Activated CD4-positive, alpha-beta T cell treated with anti-CD3 and anti-CD28 coated beads, Interleukin-2, Interleukin-6, amounts not matched to agents 100 ng/mL and 50 ng/mL, durations not matched to agents 16 hours and 8 hours (primary cell): ENCODE measurements at places on chromosomes 12 and 14.

DNA sequence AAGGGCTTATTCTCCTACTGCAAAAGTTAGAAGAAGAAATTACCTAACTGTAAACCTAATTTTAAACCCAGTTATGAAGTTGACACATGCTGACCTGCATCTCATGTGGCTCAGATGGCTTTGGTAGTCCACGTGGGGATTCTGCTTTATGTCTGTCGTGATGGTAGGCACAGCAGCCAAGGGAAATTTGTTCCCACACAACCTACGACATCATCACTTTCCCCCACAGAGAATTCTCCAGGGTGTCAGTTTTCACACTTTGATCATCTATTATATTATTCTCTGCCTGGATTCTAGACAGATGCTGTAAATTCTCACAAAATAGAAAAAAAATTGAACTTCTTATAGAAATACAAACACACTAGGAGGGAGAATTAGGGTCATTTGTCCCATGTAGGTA is 70.6 kb downstream of the PTHLH start:
- DNase-seq = no peak

DNA sequence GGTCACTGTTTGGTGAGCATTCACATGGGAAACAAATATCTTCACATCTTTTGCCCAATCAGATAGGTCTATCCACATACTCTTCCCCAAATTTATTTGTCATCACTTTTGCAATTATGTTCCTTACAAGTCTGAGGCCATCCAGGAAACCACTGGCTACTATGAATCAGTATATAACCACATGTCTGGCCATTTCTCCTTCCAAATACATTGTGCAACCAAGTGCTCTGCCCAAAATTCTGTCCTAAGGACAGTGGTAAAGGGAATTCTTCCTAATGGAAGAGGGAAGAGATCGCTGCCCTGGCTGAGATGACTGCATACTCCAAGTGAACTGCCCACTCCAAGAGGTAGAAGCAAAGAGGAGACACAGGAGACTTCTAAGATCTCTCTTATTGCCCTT is 148.9 kb upstream of the MAX start:
- no peak for DNase-seq

GRCh38 chr14:38646391-38646790 is 390.5 kb upstream of the CLEC14A start:
- no peak for DNase-seq

DNA sequence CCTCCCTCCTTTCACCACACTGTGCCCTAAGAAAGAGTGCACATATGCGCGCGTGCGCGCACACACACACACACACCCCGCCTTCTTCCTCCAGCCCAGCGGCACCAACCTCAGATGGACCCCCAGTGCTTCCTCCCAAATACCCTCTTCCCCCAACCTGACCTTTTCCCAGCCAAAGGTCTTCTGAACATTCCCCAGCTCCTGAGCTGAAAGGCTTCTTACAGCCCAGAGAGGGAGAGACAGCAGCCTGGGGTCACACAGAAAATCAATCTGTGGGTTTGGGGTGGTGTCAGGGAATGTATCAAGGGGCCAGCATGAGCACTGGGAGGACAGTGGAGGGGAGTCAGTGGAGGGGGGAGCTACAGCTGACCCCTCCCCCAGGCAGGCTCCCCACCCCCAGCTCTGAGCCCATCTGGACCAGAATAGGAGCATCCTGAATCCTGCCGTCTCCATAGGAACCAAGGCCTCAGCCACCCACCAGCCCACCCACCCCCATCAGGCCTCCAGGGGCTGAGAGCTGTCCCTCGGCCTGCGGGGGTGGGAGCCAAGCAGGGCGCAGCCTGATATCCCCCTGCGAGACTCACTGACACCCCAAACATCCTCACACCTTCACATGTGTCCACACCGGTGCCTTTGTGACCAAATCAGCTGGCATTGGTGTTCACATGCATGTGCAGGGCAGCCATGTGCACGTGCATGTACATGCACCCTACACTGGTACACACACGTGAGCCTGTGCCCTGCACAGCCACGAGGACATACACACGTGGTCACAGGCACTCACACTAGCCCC is 5.7 kb downstream of the RASAL1 start:
- DNase-seq = no peak

- DNase-seq = no peak
Measured at GRCh38 chr12:121781484-121781997, 11.9 kb downstream of the RHOF start.

- no peak for DNase-seq
Measured at GRCh38 chr12:109759595-109759994, 46.0 kb downstream of the FAM222A start.

DNA sequence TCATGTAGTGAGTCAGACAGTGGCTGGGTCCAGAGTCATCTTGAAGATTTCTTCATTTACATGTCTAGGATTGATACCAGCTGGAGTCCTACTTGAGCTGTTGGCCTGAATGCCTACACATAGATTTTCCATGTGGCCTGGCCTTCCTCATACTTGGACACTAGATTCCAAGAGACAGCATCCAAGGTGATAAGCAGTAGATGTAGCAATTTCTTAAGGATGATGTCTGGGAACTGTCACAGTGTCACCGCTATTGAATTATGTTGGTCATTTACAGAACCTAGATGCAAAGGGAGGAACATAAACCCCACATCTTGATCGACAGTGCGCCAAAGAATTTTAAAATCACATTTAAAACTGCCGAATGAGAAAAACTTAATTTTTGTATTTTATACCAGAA is 412.3 kb downstream of the TRHDE start:
- DNase-seq = no peak

DNA sequence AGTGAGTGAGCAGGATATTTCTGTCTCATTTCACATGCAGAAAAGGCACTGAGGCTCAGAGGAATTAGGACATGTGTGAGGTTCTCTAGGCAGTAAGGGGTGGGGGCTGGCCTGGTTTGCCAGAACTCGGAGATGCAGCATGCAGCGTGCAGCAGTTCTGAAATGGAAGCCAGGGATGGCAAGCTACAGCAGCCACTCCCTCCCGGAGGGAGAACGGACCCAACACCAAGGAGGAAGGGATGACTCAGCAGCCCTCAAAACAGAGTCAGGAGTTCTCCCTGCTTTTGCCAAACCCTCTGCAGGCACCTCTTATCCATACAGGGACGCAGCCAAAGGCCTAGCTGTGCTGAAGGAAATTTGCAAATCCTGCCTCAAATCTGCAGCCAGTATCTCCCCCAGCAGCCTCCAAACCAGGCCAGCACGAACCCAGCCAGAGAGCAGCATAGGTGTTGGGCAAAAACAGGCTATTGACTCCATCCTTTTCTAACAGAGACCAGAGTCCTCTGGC is 10.3 kb upstream of the SERPINA3 start:
- no peak for DNase-seq

DNA sequence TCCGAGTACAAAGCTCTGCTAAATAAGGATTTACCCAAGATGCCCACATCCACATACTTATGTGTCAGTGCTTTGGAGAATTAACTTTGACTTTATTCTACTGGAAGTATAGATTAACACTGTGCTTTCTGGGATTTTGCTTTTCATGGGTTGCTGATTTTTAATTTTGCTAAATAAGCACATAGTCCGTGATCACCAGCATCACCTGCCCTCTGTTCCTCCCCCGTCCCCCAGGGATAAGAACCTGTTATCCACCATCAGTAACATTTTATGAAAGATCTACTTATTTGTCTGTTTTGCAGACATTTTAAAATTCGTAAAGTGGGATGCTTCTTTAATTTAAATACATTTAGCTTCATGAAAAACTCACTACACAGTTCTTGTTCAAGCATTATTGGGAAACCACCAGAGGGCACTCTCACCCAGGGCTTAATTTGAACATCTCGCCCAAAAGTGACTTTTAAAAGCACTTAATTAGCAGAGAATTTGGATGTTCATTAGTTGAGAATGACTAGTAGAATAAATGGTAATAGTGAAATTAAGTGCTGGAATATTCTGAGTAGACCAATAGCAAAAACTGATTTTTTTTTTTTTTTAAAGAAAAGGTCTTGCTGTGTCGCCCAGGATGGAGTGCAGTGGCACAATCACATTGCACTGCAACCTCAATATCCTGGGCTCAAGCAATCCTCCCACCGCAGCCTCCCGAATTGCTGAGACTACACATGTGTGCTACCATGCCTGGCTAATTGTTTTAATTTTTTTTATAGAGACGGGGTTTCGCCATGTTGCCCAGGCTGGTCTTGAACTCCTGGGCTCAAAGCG is 35.7 kb downstream of the MRPL42 start:
- peak; percentile 59 for DNase-seq

- peak; percentile 48 for DNase-seq
Measured at GRCh38 chr12:24600551-24600950, 348.4 kb downstream of the BCAT1 start.

- peak; percentile 63 for DNase-seq
Measured at GRCh38 chr12:32365473-32366064, 33.8 kb upstream of the FGD4 start.

DNA sequence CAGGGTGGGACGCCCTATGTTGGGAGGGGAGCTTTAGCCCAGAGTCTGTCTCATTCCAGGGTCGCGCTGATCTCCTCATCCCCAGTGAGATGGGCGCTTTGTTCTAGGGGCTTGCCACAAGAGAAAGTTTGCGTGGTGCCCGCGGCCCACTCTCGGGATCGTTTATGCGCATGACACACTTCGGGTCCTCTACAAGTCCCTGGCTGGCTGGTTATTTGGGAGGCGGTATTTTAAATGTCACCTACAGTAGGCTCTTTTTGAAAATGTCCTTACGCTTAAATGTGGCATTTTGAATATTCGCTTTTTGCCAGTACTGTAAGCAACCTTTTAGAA is 541 bp downstream of the GOLT1B start:
- DNase-seq = peak; percentile 31

- no peak for DNase-seq
Measured at GRCh38 chr12:127430401-127430800, 836.6 kb upstream of the TMEM132C start.

GRCh38 chr12:28507033-28507432 is 316.8 kb downstream of the CCDC91 start:
- DNase-seq = no peak

DNA sequence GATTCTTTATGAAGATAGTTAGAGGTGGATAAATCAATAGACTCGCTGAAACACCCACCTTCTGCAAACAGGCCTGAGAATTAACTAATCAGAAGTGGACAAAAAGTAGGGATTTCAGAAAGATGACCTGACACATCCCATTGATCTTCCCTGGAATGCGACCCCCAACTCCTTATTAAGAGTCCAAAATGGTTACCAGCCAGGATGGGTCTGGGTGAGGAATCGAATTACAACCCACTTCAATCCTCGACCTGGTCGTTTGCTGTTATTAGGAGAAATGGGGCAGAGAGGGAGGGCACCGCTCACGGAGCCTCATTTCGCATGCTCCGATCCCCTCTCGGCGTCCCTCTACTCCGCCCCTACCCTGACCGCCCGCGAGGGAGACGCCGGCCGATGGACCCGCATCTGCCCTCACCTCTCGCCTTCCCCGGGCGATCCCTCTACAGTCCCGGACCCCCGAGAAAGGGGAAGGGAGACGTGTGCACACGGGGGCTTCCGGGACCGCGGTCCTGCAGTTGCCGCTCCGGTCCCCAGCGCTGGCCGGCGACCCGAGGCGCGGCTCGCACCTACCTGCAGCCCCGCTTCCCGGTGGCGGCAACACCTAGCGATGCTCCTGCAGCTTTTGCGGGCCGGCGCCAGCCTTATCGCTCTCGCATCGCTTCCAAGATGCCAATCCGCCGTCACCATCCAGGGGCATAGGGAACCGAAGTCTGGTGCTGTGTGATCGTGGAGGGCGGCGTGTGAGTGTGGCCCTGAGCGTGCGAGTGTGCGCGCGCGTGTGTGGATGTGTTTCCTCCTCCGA is 69.3 kb upstream of the USP15 start:
- DNase-seq = no peak

GRCh38 chr14:80669426-80669825 is 272.1 kb downstream of the CEP128 start:
- DNase-seq = no peak

DNA sequence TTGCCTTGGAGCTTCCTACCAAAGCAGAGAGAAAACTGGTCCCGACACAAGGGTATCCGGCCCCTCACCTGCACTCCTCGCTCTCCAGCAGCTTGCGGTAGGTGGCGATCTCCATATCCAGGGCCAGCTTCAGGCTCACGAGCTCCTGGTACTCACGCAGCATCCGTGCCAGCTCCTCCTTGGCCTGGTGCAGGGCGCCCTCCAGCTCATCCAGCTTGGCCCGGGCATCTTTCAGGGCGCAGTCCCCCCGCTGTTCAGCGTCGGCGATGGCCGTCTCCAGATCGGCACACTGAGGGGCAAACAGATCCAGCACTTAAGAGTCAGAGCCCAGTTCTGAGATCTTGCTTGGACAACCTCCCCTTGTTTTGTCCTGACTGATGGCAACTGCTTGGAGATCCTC is 13.7 kb downstream of the KRT72 start:
- no peak for DNase-seq

- DNase-seq = no peak
Measured at GRCh38 chr12:5710260-5710878, 234.7 kb downstream of the ANO2 start.

GRCh38 chr12:5969974-5970690 is 25.1 kb upstream of the ANO2 start:
- no peak for DNase-seq

DNA sequence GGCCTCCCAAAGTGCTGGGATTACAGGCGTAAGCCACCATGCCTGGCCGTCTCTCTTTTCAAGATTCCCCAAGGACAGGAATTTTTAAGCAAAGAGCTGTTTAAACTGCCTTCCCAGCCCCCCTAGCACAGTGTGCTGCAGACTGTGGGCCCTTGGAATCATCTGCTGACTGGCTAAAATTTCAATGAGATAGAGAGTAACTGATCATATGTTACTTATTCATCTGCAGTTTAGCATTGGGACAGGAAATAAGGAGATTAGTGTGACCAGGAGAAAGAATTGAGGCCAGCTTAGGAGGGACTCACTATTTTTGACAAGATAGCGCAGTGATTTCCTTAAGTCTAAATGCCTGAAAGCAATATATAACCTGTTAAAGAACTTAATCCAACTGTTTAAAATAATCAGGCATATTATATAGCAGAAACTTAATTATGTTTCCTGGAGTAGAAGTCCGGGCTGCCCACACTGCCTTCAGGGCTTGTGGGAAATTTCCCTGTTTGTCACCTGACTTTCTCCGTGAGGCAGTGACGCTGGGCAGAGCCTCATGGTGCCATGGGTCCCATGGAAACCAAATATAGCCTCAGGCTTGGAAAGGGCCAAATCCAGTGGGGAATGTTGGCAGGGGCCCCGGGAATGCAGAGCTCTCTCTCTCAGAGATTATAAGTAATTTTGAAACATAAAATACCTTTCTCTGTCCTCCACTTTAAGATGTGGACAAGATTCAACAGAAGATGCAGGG is 22.8 kb upstream of the CEBPE start:
- DNase-seq = no peak

- DNase-seq = no peak
Measured at GRCh38 chr12:118334939-118335567, 37.7 kb downstream of the TAOK3 start.

GRCh38 chr14:68468437-68469207 is 324.2 kb downstream of the ZFP36L1 start:
- peak; percentile 68 for DNase-seq
